ENCODE measurements at places on chromosomes 6 and 20.
A peak's percentile ranks its signal among the peaks of the same experiment; 100 is the strongest.

GRCh38 chr6:39999006-39999867 lies 65.0 kb upstream of the MOCS1 start:
- DNase-seq, result no peak

- no peak for DNase-seq
These were observed 576 bp downstream of the NECAB3 start for GRCh38 chr20:33673410-33674293.

DNA sequence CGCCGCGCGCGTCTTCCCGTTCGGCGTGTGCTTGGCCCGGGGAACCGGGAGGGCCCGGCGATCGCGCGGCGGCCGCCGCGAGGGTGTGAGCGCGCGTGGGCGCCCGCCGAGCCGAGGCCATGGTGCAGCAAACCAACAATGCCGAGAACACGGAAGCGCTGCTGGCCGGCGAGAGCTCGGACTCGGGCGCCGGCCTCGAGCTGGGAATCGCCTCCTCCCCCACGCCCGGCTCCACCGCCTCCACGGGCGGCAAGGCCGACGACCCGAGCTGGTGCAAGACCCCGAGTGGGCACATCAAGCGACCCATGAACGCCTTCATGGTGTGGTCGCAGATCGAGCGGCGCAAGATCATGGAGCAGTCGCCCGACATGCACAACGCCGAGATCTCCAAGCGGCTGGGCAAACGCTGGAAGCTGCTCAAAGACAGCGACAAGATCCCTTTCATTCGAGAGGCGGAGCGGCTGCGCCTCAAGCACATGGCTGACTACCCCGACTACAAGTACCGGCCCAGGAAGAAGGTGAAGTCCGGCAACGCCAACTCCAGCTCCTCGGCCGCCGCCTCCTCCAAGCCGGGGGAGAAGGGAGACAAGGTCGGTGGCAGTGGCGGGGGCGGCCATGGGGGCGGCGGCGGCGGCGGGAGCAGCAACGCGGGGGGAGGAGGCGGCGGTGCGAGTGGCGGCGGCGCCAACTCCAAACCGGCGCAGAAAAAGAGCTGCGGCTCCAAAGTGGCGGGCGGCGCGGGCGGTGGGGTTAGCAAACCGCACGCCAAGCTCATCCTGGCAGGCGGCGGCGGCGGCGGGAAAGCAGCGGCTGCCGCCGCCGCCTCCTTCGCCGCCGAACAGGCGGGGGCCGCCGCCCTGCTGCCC lies 1.1 kb downstream of the SOX4 start:
- DNase-seq, result peak; percentile 78

- no peak for DNase-seq
These were observed 21.7 kb downstream of the TMC2 start for GRCh38 chr20:2557873-2558580.

DNA sequence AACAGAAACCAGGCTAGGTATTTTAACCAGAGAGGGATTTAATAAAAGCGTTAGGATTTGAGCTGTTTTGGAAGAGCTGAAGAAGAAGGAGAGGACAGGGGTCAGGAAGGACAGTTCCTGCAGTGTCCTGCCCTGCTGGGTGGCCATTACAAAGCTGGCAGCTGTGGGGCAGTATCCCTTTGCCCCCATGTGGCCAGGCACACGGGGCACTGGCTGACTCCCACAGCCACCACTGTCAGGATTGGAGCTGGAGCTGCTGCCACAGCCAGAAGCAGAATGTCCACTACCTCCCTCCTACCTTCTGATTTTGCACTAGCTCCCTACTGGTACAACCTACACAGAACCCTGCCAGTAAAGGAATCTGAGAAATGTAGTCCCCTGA lies 46.5 kb downstream of the SLC22A3 start:
- DNase-seq, result no peak

- no peak for DNase-seq
These were observed 269.9 kb upstream of the AGPAT4 start for GRCh38 chr6:161543684-161544309.

DNA sequence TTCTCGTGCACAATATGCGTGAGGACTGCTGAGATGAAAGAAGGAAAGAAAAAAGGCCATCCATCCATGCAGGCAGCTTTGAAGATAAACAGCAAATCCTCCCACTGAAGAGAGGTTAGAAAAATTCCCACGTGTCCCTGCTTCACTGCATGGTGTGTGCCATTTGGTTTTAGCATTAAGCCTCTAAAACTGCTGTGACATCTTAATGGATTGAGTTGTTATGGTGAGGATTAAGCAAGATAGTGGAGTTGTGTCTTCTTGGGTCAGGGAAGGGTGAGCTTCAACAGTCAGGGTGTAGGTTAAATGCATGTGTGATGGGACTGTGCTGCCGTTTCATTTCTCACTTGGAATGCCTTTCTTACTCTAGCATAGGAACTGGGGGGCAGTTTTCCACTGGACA lies 50.5 kb downstream of the ZNF831 start:
- no peak for DNase-seq

DNA sequence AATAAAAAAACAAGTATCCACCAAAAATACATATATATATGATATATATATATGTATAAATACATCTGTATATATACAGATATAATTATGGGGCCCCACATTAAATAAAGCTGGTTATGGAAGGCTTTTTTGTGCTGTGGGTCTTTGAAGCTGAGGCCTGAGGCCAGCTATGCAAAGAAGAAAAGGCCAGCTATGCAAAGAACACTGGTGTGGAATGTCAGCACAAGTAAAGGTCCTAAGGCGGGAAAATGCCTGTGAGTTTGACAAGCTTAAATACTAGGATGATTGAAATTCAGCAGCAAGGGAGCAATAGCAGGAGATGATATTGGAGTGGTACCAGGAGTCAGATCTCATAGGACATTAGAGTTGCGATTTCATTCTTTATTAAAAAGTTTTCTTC lies 25.2 kb downstream of the ADGRF1 start:
- no peak for DNase-seq

- DNase-seq, result no peak
These were observed 117.9 kb downstream of the JARID2 start for GRCh38 chr6:15363523-15364400.

DNA sequence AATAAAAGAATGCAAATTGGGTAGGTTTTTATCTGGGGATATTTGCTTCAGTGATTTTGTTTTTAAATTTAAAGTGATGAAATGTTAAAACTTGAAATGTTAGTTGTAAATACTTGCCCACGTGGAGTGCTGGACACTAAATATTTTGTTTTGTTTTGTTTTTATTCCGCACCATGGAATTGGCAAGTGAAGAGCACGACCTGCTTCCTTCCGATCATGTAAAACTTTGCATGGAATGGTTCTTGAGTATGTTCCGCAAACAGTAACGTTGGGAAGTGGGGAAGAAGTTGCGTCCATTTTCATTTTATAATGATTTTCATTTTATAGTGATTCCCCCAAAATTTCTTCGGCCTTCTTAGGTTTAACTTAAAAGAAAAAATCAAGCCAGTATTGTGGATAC lies 765 bp downstream of the IRAK1BP1 start:
- DNase-seq, result peak; percentile 69

GRCh38 chr20:51541189-51542032 lies 1.1 kb downstream of the NFATC2 start:
- peak; percentile 81 for DNase-seq

GRCh38 chr6:144582939-144583613 lies 297.9 kb downstream of the UTRN start:
- DNase-seq, result peak; percentile 85

- no peak for DNase-seq
These were observed 665.4 kb downstream of the EPHA7 start for GRCh38 chr6:92753956-92754355.

DNA sequence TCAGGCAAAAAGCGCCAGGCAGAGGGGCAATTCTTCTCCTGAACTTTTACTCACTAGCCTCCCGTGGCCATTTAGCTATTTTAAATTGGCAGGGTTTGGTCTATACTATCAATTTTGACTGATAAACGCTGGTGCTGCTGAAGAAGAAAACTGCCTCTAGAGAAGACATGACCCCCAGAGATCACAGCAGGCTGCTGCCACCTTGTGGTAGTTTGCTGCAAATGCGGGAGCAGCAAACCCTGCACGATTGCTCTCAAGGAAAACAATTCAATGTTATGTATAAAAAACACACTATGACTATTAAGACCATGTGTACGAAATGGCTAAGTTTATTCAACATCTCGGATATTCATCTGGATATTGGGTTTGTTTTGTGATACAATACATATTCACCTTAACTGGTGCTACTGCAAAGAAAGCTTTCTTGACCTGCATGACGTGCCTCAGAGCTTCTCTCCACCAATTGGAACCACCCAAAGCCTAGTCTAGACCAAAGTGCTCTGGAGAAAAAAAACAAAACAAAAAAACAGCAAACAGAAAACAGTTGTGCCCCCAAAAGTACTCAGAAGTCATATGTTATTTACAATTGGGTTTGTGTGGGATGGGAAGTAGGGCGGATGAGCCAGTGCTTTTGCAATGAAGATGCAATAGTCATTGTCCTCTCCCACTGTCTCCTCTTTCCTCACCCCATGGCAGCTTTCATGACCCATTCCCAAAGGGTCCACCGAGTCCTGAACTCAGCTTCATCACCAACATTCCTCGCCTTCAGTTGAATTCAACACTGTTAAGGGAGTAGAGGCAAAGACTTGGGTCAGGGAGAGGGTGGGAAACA lies 19.6 kb upstream of the IL17F start:
- DNase-seq, result peak; percentile 81

DNA sequence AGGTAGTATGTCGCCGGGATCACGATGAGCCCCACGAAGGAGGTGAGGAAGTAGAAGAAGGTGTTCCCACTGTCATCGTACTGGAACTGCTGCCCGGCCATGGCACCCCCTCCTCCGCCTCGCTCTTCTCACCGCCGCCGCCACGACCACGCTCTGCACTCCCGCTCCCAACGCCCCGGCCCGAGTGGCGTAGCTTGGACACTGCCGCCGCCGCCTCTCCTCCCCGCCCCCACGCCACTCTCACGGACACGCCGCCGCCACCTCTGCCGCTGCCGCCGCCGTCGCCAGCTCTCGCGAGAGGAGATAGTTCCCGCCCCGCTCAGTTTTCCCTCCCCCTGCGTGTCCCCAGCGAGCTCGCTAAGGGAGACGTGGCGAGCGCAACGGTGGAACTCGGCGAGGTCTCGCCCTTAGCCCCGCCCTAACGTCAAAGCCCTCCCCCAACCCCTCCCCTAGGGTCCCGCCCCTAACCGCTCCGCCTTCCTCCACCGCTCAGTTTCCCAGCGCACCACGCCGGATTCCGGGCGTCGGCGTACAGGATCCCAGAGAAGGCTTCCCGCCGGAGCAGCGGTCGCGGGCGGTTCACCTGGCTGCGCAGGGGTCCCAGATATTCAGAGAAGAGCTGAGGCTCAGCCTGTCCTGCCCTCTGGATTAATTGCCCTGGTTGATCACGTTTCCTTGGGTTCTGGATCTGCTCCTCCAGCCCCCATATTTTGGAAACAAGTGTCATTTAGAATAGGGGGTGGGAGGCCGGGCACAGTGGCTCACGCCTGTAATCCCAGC lies at the start of gene SEC63:
SEC63 (minus strand) TSS at position 300 of the 780 bp plus-strand sequence; CDS start at position 101, 199 bp downstream.
- DNase-seq, result peak; percentile 99

DNA sequence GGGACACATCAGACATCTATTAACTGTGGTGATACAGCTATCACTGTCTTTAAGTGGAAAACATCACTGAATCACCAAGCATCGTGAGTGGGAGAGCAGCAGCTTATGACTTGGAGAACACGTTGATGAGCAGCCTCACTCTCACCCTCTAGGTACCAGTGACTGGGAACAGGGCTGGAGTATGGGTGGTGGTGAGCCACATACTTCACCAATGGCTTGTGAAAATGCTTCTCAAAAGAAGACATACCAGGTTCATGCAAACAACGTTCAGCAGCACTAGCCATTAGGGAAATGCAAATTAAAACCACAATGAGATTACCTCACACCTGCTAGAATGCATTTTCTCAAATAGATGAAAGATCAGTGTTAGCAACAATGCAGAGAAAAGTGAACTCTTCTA lies 25.3 kb downstream of the SNX5 start:
- DNase-seq, result peak; percentile 89

DNA sequence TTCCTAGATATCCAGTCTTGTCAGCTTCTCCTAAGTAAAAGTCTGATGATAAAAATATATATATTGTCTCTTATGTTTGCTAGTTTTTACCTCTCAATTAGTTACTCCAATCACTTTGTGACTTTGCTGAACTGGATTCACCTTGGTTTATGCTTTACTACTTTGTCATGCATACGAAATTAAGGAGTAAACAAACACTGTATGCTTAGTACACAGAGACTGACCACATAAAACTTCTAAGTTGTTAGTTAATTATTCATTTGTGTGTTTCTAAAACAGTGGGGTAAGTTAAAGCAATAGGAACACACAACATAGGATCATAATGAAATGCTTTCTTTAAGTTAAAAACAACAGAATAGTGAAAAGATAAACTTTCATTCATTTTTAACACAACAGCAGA lies 877.3 kb upstream of the MAP3K7 start:
- no peak for DNase-seq

DNA sequence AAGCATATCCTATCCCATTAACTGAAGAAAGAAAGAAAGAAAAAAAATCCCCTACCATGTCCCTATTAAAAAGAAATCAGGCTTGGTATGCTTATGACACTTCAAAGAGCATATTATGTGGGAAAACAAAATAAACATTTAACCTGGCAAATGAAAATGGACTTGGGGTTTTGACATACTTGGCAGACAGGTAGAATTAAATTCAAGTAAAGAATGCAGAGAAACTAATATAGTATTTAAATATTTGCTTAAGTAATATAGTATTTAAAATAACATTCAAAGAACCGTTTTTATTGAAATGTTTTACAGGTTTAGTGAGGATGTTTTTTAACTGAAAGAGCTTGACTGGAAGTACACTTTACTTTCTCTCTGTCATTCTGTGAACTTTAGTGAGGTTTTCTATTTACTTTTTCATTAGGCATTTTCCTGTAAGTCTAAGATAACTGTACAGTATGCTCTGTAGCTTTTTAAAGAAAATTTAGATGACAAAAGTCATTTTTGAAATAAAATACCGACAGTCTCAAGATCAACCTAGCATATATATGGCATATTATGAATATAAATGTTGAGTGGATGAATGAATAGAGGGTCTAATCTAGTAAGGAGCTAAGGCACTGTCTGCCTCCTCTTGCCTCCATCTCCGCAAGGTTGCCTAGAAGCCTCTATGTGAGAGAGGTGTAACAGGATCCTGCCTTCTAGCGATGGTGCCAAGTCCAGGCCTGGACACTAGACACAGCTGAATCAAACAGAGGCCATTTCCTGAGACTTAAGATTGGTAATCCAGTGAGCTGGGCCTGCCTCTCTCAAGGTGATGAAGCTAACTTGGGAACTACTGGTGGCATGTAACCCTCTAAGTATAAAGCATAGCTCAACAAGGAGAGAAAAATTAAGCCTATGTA lies 344.4 kb upstream of the RUNX2 start:
- no peak for DNase-seq

- no peak for DNase-seq
These were observed 13.1 kb upstream of the BCAS1 start for GRCh38 chr20:54083459-54083858.

- peak; percentile 48 for DNase-seq
These were observed 482 bp downstream of the DDR1 start for GRCh38 chr6:30884521-30885480.

- DNase-seq, result no peak
These were observed 23.8 kb upstream of the AKAP12 start for GRCh38 chr6:151215999-151216398.

- peak; percentile 71 for DNase-seq
These were observed 585 bp downstream of the PIM1 start for GRCh38 chr6:37170273-37171200.
